ENCODE measurements at places on chromosomes 2 and 18. TPM values are rescaled to one million over a fixed set of nuclear protein-coding genes. Genes with fewer than 3 reads are reported as not detected.

DNA sequence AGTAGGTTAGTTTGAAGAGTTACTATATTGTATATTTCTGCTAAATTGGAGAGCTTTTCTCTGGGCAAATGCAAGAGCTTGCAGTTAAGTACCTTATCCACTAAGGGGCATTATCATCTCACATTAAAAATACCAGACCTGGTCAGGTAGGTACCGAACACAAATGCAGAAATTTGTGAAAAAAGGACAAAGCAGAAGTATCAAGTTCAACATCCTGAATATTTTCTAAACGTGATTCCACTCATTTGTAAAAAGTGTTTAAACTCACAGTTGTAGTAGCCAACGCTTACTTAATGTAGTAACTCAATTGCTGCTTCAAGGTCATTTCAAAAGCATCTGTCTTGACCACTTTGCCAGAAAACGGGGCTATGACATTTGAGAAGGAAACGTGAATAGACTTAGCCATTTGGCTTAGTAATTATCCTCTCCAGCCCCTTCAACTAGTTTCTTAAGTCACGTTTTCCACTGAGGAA, 52.1 kb downstream of the CYRIA start:
- no peak for DNase-seq
- H3K4me3 ChIP-seq, result no peak overlapping the region
- H3K4me1 ChIP-seq, result peaks cover 7% of the 10 kb centered on the region
- peaks cover 5% of the 10 kb centered on the region for H3K27me3 ChIP-seq
- H3K36me3 ChIP-seq, result no peaks in the 10 kb centered on the region

DNA sequence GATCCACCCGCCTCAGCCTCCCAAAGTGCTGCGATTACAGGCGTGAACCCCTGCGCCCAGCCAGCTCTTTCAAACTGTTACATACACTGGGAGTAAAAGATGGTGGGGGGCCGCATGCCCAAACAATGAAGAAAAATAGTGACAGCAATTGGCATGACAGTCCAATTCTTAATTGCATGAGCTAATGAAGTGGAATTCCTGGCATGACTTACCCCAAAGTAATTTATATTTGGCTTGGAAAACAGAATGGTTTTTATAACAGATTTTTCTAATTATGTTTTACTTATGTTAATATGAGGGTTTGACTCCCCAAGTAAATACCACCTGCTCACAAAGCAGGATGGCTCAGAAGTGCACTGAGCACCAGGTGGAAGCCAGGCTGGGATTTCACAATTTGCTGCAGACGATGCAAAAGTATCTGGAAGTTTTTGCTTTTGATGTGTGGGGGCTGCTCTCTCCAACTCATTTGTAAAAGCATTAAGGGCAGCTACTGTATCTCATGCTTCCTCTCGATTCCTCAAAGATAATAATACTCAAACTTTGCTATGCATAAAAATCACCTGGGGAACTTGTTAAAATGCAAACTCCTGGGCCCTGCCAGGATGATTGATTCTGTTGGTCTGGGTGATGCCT, 24.0 kb upstream of the ATG16L1 start:
- no peak overlapping the region for H3K4me3 ChIP-seq
- peaks cover 5% of the 10 kb centered on the region for H3K27me3 ChIP-seq
- peaks cover 1% of the 10 kb centered on the region for H3K36me3 ChIP-seq
- H3K27ac ChIP-seq, result no peak overlapping the region

GRCh38 chr2:239476029-239476756, 75.4 kb upstream of the HDAC4 start:
- H3K27me3 ChIP-seq, result peaks cover 2% of the 10 kb centered on the region
- H3K27ac ChIP-seq, result no peak overlapping the region
- no peak overlapping the region for H3K4me3 ChIP-seq
- DNase-seq, result no peak

DNA sequence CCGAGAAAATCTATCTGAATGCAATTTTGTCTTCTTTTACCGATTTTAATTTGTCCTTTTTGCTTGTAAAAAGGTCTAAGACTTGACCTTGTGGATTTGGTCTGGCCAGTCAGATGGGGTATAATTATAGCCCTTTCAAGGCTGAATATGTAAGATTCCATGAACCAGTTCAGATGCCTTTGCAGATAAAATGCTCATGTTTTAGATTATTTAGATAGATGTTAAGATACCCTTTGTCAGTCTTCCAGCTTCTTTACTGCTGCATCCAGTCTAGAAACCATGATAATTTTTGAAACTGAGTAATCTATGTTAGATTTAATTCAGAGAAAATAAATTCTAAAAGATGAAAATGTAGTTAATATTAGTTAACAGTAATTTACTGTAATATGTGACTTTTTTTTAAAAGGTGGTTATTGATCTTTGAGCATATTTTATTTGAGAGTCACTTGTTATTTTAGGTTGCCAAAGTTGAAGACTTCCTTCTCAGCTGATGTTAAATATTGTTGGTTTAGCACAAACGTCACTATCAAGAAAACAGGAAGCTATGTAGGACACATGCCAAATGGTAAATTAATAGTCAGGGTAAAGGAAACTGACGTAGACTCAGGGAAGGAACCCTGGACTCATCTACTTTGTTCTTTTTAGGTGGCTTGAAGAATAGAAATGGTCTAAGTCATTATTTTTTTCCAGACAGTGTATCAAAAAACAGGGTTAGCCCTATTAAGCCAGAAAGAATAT, 29.8 kb downstream of the BABAM2 start:
- H3K27me3 ChIP-seq, result no peaks in the 10 kb centered on the region
- no peak for DNase-seq
- H3K27ac ChIP-seq, result no peak overlapping the region
- H3K4me3 ChIP-seq, result no peak overlapping the region

DNA sequence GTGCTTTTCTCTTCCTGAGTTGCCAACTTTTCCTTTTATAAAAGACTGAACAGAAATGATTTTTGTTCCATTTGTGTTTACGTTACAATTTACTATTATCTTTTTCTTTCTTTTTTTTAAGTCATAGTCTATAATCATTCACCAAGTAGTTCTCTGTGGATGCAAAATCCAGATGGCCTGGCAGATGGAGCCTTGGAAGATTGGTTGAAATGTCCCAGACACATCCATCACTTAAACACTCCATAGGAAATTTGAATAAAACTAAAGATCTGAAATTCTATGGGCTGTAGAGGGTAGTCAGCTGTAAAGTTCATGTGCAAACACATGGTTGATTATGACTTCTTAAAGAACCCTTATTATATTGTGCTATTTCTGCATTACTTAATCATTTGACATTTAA, 164.8 kb upstream of the DOCK10 start:
- no peak overlapping the region for H3K4me3 ChIP-seq
- no peaks in the 10 kb centered on the region for H3K4me1 ChIP-seq
- no peak for DNase-seq
- H3K27ac ChIP-seq, result no peak overlapping the region
- H3K27me3 ChIP-seq, result peaks cover 3% of the 10 kb centered on the region

DNA sequence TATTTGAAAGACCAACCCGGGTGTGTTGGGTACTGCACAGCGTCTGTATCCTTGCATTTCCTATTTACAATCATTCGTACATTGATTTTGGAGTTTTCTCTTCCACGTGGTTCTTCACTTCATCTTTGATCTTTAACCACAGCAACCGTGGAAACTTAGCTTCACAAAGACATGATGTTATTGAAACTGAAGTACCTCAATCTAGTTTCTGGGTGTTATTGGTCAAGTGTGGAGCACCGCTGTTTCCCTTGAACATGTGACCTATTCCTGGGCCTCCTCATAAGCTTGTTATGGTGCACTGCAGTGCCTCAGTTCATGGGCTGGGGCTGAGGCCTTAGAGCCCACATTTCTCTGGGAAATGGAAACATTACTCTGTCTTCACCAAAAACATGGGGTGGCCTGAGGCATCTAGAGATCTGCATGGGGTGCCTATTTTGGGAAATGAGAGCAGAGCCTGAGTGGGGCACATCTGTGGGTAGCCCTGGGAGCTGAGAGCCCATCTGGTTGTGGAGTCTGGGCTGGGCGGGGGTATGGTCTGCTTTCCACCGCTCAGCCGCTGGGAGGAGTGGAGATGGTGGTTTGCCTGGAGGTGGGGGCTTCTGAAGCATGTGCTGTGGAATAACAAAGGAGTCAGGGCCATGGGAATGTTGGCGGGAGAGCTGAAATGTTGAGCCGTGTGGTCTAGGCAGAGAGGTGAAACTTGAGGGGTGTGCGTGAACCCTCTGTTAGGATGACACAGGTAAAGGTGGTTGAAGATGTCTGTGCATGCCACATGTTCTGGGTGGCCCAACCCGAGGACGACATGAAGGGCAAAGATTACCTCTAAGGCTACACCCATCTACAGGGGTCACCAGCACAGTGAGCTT, 37.4 kb downstream of the ZNF236 start:
- peak overlapping the region; percentile 6 for H3K4me3 ChIP-seq
- peak; percentile 48 for DNase-seq
- H3K36me3 ChIP-seq, result peaks cover 33% of the 10 kb centered on the region
- peaks cover 28% of the 10 kb centered on the region for H3K4me1 ChIP-seq

GRCh38 chr2:113266431-113266830, 12.3 kb downstream of the PAX8 start:
- peaks cover 29% of the 10 kb centered on the region for H3K27me3 ChIP-seq
- peaks cover 3% of the 10 kb centered on the region for H3K36me3 ChIP-seq
- no peak overlapping the region for H3K4me3 ChIP-seq
- no peaks in the 10 kb centered on the region for H3K4me1 ChIP-seq

GRCh38 chr2:77397763-77398162, 124.4 kb downstream of the LRRTM4 start:
- H3K36me3 ChIP-seq, result no peaks in the 10 kb centered on the region
- H3K27me3 ChIP-seq, result no peaks in the 10 kb centered on the region
- H3K4me3 ChIP-seq, result no peak overlapping the region
- H3K27ac ChIP-seq, result no peak overlapping the region

- peaks cover 74% of the 10 kb centered on the region for H3K4me1 ChIP-seq
- no peak overlapping the region for H3K27ac ChIP-seq
- no peaks in the 10 kb centered on the region for H3K27me3 ChIP-seq
- DNase-seq, result no peak
- H3K36me3 ChIP-seq, result peaks cover 33% of the 10 kb centered on the region
These were observed 2.8 kb downstream of the IRS1 start for GRCh38 chr2:226796840-226797288.

DNA sequence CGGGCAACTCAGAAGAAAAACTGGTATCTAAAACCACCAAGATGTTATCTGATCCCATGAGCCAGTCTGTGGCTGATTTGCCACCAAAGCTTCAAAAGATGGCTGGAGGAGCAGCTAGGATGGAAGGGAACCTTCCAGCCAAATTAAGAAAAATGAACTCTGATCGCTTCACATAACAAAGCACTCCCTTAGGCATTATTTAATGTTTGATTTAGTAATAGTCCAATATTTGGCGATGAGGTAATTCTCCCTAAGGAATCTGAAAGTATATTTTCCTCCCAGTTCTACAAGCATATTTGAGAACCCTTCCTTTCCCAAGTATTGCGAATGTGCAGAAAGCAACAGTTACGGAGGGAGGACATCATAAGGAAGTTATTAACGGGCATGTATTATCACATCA, 156.6 kb downstream of the KCNJ3 start:
- no peak overlapping the region for H3K27ac ChIP-seq

- H3K4me1 ChIP-seq, result peaks cover 49% of the 10 kb centered on the region
- H3K27ac ChIP-seq, result peak overlapping the region; percentile 84
- H3K36me3 ChIP-seq, result peaks cover 52% of the 10 kb centered on the region
- H3K4me3 ChIP-seq, result peak overlapping the region; percentile 75
- DNase-seq, result peak; percentile 61
These were observed 3.0 kb downstream of the BUB1 start for GRCh38 chr2:110674620-110675555.

DNA sequence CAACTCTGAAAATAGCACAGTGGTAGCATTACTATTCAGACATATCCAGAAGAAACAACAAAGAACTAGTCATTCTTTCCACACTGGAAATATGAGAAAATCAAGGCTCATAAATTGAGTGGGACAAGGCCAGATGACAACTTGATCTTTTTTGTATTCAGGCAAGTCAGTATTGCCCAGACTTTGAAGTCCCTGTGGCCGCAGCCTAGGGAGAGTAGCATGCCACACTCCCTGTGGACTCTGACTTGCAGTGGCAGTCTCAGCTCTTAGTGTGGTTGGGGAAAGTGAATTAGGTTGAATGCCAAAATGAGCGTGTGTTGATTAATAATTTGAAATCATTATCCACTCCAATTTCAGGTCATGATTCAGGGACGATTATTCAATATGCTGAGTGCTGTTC, 53.8 kb upstream of the TMEM177 start:
- no peak for DNase-seq
- H3K27me3 ChIP-seq, result peaks cover 22% of the 10 kb centered on the region
- no peaks in the 10 kb centered on the region for H3K4me1 ChIP-seq
- no peaks in the 10 kb centered on the region for H3K36me3 ChIP-seq

GRCh38 chr2:145728511-145728910, 1208.6 kb upstream of the ZEB2 start:
- no peak overlapping the region for H3K27ac ChIP-seq
- no peak overlapping the region for H3K4me3 ChIP-seq
- H3K27me3 ChIP-seq, result no peaks in the 10 kb centered on the region
- H3K36me3 ChIP-seq, result no peaks in the 10 kb centered on the region
- no peaks in the 10 kb centered on the region for H3K4me1 ChIP-seq
- DNase-seq, result no peak

GRCh38 chr2:33062665-33063250, 116.0 kb downstream of the LTBP1 start:
- H3K27me3 ChIP-seq, result peaks cover 7% of the 10 kb centered on the region
- no peak for DNase-seq
- no peaks in the 10 kb centered on the region for H3K4me1 ChIP-seq
- no peak overlapping the region for H3K4me3 ChIP-seq

GRCh38 chr2:12513339-12513738, 203.4 kb upstream of the TRIB2 start:
- peaks cover 40% of the 10 kb centered on the region for H3K4me1 ChIP-seq
- no peaks in the 10 kb centered on the region for H3K27me3 ChIP-seq
- H3K36me3 ChIP-seq, result peaks cover 12% of the 10 kb centered on the region

DNA sequence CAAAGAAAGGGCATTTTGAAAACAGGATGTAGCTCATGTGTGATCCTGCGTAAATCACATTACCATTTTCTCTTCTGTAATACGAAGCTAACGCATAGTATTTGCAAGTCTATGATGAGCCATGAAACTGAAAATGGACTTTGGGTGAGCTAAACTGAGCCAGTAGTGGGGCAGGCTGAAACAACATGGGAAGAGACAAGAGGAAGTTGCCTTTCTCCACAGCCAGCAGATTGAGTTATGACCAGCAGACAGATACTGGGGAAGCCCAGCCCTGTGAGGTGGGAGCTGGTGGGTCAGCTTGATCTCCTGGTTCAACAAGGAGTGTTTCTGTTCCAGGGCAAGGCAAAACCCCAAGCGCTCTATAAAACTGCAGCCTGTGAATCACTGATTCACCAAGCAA, 11.8 kb downstream of the CYRIA start:
- H3K27ac ChIP-seq, result no peak overlapping the region
- no peak for DNase-seq
- no peaks in the 10 kb centered on the region for H3K36me3 ChIP-seq
- no peaks in the 10 kb centered on the region for H3K4me1 ChIP-seq
- peaks cover 3% of the 10 kb centered on the region for H3K27me3 ChIP-seq

Gene ERFE
- 0.37 TPM for total RNA-seq

Gene WNT10A
- total RNA-seq, result not detected

Gene CYP1B1
- 2.3 TPM for total RNA-seq

Gene CTAGE1
- total RNA-seq, result not detected

Gene LMAN2L
- total RNA-seq, result 7.9 TPM

Gene STRADB
- total RNA-seq, result 30.3 TPM

Gene KCNIP3
- not detected for total RNA-seq

Gene SNED1
- 3.4 TPM for total RNA-seq

Gene TRPM8
- total RNA-seq, result not detected

Gene TSGA10
- total RNA-seq, result 6.0 TPM

Gene LYPD1
- not detected for total RNA-seq

Gene GREB1L
- total RNA-seq, result not detected

Gene GALNT14
- total RNA-seq, result not detected
